T-cell (primary cell): ENCODE measurements at places on chromosomes 1 and 21. TPM values are rescaled to one million over a fixed set of nuclear protein-coding genes. Genes with fewer than 3 reads are reported as not detected.

LCE1B gene
- total RNA-seq, result not detected

SPATC1L gene
- total RNA-seq, result 12.5 TPM

C1orf167 gene
- not detected for total RNA-seq

- no peak for DNase-seq
Measured at GRCh38 chr1:115677182-115677555, 35.4 kb downstream of the VANGL1 start.

- DNase-seq, result no peak
Measured at GRCh38 chr1:97632776-97633175, 288.1 kb downstream of the DPYD start.

DNA sequence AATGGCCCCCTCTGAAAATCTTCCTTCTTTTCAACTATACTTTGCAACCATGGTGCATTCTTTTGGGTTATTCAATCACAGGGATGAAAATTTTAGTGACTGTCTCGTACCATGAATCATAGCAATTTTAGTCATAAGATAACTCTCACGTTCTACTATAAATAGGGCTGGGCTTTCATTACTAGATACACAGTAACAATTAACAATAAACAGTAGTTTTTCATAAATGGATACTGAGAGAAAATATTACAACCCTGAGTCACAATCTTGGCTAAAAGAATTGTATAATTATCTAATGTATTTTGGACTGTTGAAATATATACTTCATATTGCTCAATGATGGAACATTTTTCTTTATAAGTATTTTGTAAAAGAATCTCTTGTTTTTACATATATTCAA, 96.1 kb downstream of the TEX35 start:
- DNase-seq, result no peak

DNA sequence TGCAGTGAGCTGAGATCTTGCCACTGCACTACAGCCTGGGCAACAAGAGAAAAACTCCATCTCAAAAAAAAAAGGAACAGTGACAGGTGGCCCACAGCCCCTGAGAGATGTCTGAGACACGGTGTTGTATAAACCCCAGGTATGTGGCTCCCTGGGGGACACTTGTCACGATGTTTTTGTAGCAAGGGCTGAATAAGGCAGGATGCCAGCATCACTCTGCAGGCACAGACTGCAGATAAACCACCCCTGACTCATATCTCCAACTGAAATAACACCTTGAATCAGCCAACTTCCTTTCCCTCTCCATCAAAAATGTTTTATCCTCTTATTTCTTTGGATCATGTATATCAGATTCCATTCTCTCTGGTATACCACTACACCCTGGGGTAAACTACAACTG, 52.5 kb downstream of the NMNAT2 start:
- no peak for DNase-seq

DNA sequence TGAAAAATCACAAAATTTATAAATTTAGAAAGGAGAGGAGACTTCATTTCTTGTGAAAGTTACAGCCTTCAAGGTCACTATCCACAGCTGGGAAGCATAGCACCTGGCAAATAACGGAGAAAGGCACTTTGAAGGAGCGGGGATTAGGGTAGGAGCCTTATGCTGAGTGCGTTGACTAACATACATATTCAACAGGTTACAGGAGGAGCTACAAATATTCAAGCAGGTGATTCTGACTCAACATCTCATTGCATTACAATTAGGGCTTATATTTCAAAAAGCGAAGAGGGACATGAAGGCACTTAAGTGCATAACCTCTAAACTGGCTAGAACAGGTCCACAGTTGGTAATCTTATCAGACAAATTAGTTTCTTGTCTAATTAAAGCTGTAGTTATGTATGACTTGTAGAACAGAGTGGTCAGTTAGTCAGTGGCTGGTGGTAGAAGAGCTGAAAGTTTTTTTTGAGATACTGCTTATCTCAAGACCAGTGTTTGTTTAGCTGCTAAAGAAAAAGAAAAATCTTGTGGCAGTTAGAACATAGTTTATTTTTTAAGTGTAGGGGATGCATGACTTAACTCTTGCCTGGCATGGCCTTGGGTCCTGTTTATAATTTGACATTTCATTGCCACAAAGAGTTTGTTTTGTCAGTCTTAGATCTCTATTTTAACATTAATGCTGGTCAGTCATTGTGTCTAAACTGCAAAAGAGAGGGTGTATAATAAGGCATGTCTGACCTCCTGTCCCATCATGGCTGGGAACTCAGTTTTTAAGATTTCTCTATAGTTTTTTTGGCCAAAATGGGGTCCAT, 311.5 kb downstream of the DUSP10 start:
- no peak for DNase-seq

- DNase-seq, result no peak
Measured at GRCh38 chr21:27372381-27372780, 405.5 kb upstream of the ADAMTS5 start.

DNA sequence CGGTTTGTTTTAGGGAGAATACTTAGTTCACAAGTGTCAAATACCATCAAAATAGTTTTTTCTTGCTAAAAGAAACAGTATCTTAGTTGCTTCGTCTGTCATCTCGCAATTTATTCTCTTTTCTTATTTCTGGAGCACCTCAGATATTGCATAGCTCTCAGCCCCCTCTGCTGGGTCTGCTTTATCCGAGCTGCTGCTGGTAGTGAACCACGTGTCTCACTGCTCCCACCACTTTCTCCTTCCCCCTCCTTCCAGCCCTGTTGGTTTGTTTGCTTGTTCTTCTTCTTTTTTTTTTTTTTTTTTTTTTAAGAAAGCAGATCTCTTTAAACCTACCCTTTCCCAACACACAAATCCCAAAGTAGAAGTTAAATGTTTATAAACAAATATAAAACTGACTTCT, 170.8 kb downstream of the EDEM3 start:
- DNase-seq, result no peak
